Activated naive CD4-positive, alpha-beta T cell (primary cell): ENCODE measurements at places on chromosomes 6 and 20.

- DNase-seq, result no peak
Observed at GRCh38 chr6:150616586-150616985, 16.9 kb downstream of the PLEKHG1 start.

- no peak for DNase-seq
Observed at GRCh38 chr6:134199848-134200606, 117.9 kb downstream of the SGK1 start.

DNA sequence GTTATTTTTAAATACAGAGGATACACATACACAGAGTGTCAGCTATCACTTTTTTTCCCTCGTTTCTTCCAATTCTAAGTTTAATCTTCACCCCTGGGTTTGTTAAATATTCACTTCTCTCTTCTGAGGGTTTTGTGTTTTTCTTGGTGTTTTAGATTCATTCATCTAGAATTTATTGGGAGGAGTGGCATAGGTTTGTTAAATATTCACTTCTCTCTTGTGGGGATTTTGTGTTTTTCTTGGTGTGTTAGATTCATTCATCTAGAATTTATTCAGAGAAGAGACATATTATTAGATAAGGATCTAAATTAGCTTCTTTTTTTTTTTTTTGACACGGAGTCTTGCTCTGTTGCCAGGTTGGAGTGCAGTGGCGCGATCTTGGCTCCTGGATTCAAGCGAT is 3.9 kb downstream of the GTF2H5 start:
- no peak for DNase-seq

GRCh38 chr6:147870506-147871110 is 362.1 kb downstream of the SAMD5 start:
- DNase-seq, result no peak

DNA sequence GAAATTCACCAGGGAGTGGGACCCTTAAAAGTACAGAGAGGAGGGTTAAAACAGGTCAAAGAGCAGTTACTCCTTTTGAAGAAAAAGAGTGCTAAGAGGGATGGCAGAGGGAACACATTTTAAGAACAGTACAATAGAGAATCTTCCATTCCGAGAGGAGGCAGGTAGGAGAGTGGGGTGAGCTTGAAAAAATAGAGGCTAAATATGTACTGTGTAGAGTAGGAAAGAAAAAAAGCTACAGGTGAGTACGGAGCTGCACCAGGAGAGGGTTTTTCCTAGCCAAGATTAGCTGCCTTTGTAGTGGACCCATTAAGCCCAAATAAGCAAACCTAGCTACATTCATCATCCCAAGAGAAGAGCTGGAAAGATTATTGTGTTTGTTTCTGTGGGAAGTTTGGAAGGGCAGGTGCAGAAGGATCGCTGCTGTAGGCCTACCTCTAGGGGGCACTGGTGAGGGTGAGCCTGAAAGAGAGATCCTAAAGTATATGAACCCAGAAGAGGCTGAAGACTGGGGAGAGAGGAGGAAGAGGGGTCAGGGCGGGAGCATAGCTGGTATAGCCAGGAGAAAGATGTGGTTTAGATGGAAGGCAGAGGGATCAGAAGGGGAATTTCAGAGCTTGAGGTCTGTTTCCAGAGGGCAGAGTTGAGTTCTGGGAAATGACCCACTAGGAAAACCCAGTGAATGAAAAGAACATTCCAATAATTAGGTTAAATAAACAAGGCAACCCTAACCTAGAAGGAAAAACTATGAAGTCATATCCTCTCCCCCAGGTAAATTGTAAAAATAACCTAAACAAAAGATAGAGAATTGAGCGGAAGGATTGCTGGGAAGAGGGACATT is 50.2 kb upstream of the HINT3 start:
- DNase-seq, result peak; percentile 27

DNA sequence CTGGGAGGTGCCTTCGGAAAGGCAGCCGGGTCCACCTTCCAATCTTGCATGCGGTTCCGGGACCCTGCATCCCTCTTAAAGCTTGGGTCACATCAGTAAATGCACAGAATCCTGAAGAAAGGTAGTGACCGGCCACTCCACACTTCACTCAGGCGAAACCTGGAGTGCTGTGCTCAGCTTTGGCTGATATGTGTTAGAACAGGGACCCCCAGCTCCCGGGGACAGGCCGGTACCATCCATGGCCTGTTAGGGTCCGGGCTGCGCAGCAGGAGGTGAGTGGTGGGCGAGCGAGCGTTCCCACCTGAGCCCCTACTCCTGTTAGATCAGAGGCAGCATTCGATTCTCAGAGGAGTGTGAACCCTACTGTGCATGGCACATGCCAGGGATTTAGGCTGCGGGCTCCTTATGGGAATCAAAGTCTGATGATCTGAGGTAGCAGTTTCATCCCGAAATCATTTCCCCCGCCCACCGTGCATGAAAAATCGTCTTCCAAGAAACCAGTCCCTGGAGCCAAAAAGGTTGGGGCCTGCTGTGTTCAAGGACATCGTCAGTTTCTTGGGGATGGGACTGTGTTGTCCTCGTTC is 143.0 kb downstream of the ERMARD start:
- DNase-seq, result no peak

GRCh38 chr20:5168651-5169396 is 42.0 kb downstream of the CDS2 start:
- no peak for DNase-seq

- DNase-seq, result no peak
Observed at GRCh38 chr6:121485359-121485811, 49.9 kb downstream of the GJA1 start.

- DNase-seq, result no peak
Observed at GRCh38 chr6:141550471-141550870, 582.3 kb upstream of the GJE1 start.

DNA sequence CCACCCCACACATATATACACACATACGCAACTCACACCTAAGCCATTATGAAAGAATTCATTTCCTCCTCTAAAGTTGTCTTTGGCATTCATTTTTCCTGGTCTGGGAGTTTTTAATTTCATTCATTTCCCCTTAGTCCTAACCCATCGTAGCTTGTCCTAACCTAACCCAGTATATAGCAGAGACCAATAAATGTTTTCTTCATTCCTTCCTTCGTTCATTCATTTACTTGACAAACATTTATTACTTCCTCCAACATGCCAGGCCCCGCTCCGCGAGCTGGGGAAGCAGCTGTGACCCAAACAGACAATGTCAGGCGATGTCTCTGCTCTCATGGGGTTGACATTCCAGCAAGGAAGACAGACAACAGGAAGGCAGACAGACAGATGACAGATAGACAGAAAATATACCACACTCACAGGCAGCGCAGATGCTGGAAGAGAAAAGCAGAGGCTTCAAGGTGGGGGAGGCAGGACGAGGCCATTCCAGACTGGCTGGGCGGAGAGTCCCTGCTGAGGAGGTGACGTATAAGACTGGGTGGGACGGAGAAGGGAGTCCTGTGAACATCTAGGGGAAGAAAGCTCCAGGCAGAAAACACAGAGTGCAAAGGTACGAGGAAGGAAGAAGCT is 33.7 kb upstream of the SIRPA start:
- no peak for DNase-seq

GRCh38 chr20:2659547-2659946 is 4.5 kb downstream of the IDH3B start:
- DNase-seq, result no peak

GRCh38 chr20:38458314-38458713 is 14.3 kb upstream of the RALGAPB start:
- no peak for DNase-seq

DNA sequence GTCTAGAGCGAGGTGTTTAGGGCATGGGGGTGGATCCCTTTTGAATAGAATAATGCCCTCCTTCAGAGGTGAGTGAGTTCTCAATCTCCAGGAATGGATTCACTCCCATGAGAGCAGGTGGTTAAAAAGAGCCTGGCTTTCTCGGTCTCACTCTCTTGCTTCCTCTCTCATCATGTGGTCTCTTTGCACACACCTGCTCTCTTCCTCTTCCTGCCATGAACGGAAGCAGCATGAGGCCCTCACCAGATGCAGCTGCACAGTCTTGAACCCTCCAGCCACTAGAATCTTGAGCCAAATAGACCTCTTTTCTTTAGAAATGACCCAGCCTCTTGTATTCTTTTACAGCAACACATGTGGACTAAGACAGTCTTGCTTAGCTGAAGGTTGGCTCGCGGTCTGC is 119.3 kb downstream of the BMP7 start:
- no peak for DNase-seq

GRCh38 chr6:52579006-52579660 is 2.3 kb upstream of the TRAM2 start:
- no peak for DNase-seq

GRCh38 chr6:112114577-112115223 is 27.3 kb downstream of the FAM229B start:
- DNase-seq, result no peak

DNA sequence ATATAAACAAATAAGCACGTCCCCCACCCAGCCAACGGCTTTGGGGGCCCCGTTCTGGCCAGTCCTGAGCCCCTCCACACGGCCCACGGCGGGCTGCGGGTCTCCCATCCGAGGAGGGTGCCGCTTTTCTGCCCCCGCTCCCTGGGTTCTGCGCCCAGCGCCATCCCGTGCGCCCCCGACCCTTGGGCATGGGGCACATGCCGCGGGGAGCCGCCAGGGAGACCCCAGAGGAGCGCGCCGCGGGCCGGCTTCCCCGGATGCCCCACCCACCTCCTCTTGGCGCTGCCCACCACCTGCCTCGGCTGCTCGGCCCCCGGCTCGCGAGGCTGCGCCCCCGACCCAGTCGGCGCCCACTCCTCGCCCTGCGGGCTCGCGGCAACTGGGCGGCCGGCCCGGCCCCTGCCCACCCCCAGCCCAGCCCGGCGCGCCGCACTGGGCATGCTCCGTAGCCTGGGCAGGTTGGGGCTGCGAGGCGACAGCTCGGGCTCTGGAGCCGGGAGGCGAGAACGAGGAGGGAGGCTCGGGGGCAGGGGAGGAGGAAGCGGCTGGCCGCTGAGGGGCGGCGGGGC is 570 bp upstream of the PLCB4 start:
- no peak for DNase-seq
